ENCODE measurements at places on chromosomes 3 and 15.

DNA sequence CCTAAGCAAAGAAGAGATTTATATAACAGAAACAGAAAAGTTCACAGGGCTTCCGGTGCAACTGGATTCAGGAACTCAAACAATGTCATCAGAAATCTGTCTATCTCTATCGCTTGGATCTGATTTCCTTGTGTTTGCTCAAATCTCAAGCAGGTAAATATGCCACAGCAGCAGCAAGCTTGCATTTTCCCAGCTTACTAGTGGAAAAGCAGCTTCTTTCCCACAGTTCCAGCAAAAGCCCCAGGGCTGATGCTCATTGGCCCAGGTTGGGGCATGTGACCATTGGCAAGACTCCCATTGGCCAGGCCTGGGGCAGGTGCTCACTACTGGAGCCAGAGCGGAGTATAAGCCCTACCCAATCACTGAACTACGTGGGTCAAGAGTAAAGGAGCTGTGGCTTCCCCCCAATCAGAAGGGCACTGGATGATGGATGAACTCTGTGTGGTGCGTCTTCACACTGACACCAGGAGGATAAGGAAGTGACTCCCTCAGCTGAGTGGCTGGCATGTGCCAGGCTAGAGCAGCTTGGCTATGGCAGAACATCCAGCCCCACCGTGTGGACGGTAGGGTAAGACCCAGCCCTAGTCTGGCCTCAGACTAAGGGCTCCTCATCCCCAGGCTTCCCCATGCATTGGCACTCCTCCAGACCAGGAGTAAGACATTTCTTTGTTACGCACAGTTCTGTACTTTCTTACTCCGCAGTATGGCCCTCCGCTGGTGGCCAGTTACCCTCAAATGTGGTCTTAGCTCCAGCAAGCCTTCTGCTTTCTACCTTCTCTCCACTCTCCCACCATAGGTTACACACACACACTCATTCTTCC, 13.1 kb upstream of the VIPR1 start:
- DNase-seq: no peak

- DNase-seq: no peak
These were observed 13.0 kb upstream of the UBR1 start for GRCh38 chr15:43118829-43119228.

DNA sequence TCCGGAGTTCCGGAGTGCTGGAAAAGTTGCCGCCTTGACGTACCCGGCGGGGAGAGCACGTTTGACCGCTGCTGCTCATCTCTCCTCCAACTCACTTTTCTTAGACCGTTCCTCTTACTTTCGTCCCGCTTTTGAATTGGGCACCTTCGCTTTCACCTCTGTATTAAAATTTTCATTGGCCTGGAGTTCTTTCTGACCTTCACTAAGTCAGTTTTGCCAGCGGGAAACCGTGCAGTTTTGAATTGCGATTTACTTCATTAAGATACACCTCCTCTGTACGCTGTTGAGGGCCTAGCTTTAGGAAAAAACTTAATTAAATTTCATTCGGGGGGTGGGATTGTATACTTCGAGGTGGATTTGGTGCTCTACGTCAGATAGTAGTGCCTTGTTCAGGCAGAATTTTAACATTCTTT, 1.3 kb downstream of the GMPS start:
- DNase-seq: no peak

DNA sequence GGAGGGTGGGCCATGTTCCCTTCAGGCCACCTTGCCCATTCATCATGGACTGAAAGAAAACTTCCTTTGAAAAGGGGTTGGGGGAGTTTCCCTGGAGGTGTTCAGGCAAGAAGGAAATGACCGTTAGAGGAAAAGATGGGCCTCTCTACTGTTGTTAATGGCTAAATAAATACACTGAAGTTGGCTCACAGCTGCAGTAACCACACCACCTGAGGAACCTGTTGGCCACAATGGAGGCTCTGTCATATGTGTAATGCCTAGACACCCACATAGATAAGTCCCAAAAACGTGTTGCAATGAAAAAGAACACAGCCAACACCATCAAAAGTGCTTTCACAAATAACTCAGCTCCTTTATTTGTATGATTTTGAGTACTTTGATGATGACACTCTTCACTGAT, 38.2 kb upstream of the FAM3D start:
- DNase-seq: no peak
